Left lung (tissue), 14 donors: ENCODE measurements at places on chromosomes 16 and 17. TPM values are rescaled to one million over a fixed set of nuclear protein-coding genes. Genes with fewer than 3 reads are reported as not detected.

Gene PNMT
- 1.6 TPM for polyA plus RNA-seq

DNA sequence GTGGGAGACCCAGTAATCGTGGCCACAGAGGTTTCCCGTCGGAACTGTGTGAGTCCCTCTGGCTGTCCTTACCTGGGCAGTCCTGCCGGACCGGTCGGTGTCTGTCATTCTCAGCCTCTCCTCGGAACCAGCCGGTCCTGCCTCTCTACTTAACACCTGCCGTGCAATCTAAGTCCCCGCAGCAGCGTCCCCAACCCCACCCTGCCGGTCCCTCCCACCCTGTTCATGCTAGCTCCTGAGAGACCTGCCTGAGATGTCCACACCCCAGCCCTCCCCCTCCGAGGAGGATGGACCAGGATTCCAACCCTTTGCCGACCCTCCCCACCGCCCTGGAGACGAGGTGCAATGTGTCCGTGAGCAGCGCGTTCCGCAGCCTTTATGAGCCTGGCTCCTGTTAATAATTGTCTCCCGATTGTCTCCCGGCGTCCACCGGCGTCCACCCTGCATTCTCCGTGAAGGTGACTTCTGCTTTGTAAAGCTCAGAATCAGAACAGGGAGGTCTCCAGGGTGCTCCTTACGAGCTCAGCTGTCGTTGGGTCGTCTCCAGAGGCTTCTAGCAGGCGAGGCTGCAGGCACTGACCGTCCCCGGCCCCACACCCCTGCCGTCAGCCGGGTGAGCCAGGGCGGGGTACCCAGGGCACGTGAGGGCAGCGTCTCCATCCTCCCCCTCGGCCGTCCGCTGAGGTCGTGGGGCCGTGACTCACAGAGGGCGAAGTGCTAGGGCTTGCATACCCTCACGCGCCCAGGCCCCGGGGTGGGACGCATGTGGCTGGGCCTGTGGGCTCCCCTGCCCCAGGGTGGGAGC is 10.1 kb downstream of the METRNL start:
- DNase-seq, result no peak

Gene HOXB6
- polyA plus RNA-seq, result 13.6 TPM

GRCh38 chr17:60496041-60496440 is 30.0 kb downstream of the APPBP2 start:
- DNase-seq, result no peak

- no peak for DNase-seq
Observed at GRCh38 chr17:45405250-45406086, 27.2 kb downstream of the ARHGAP27 start.

Gene CCT6B
- 3.4 TPM for polyA plus RNA-seq

DNA sequence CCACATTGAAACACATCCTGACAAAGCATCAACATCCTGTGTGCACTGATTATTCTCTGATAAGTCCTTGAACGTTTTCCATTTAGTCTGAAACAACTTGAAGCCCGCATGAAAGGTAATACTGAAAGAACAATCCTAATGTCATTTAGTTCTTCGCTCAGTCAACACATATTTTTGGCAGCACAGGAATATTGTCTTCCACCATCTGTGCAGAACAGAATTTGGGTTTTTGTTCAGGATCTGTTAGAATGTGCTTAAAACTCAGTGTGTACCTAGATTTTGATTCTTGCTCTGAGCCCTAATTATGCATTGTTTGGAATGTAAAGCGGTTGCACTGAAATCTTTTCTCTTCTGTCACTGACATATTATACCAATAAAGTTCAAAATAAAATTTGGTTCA is 1036.6 kb downstream of the CDH11 start:
- no peak for DNase-seq

- DNase-seq, result no peak
Observed at GRCh38 chr17:4504188-4504587, 5.5 kb downstream of the SPNS2 start.
